ENCODE measurements at places on chromosomes 11 and 22.

DNA sequence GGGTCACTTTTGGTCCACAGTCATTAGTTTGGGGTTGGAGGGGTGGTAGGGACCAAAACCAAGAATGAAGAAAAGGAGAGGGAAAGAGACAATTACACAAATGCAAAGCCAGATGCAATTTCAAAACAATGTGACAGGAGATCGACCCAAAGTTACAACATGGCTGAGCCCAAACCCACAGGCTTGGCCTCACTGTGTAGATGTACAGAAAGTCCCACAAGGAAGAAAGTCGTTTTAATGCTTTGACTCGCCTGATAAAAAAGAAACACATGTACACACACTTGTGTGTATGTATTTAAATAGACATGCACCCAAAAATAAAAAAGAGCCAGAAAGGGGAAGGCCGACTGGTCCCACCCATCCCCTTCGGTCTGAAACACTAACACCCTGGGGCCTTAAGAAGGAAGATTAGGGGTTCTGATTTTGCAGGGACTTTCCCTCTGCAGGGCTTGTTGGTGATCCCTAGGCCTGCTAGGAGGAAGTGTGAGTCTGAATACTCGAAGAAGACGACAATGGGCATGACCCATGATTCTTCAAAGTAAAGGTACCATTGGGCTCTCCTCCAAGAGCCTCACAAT is 104.1 kb downstream of the ETS1 start:
- DNase-seq, result no peak

GRCh38 chr22:44004104-44004460 is 20.0 kb upstream of the PARVB start:
- no peak for DNase-seq

GRCh38 chr11:8250434-8250833 is 13.2 kb downstream of the LMO1 start:
- no peak for DNase-seq

DNA sequence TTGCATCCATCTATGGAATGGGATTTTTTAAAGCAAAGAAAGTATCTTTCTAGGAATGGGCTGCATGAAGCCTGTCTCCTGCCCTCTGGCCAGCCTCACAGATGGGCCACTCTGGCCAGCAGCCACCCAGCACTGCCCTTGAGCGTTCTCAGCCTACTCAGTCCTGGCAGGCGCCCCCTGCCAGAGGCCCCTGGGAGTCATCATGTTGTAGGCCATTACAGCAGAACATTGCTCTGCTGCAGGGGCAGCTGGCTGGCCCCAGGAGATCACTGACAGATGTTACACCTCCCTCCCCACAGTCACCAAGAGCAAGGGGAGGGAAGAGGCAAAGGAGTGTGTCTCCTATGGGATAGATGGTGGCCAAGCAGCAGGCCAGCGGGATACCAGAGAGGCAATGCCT is 363.7 kb downstream of the NXPE2 start:
- DNase-seq, result no peak

GRCh38 chr22:21697880-21698279 is 32.1 kb downstream of the PPIL2 start:
- DNase-seq, result no peak

DNA sequence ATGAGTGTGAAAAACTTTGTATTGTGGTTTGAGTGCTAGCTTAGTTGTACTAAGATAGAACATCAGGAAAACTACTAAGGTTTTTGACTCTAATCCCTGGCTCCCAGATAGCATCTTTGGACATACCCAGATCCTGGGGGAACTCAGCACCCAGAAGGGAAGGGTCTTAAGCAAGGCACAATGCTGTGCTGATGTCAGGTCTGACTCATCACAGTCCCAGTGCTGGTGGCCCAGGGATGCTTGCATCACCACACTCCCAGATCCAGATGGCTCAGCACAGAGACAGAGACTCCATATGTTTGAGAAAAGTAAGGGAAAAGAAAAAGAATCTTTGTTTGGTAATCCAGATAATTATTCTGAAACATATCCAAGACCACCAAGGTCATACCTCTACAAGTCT is 18.3 kb upstream of the OR56A3 start:
- no peak for DNase-seq
